ENCODE measurements at places on chromosomes 4 and X. TPM values are rescaled to one million over a fixed set of nuclear protein-coding genes. Genes with fewer than 3 reads are reported as not detected.

The TKTL1 gene
- total RNA-seq, result not detected

The KLF3 gene
- 15.5 TPM for total RNA-seq

The HELT gene
- not detected for total RNA-seq

The GALNT7 gene
- 39.6 TPM for total RNA-seq

The CFAP47 gene
- total RNA-seq, result not detected

The F8 gene
- 0.81 TPM for total RNA-seq

The TLR3 gene
- total RNA-seq, result 0.72 TPM

The FRG2 gene
- total RNA-seq, result not detected

The ZNF595 gene
- 10.5 TPM for total RNA-seq

The SATL1 gene
- not detected for total RNA-seq

The BRS3 gene
- total RNA-seq, result not detected

The CDKL2 gene
- total RNA-seq, result under 0.01 TPM

The UGT2B11 gene
- not detected for total RNA-seq

The L1CAM gene
- total RNA-seq, result 0.09 TPM

The MGST2 gene
- 69.4 TPM for total RNA-seq

The CTAG1A gene
- total RNA-seq, result not detected

The ATP2B3 gene
- under 0.01 TPM for total RNA-seq

The LANCL3 gene
- total RNA-seq, result 0.81 TPM

The AFF2 gene
- 0.09 TPM for total RNA-seq

The F9 gene
- total RNA-seq, result not detected

The TRAM1L1 gene
- 0.36 TPM for total RNA-seq

The ADAM29 gene
- total RNA-seq, result not detected

The SMIM10L2A gene
- total RNA-seq, result 0.38 TPM

The BMP2K gene
- 32.1 TPM for total RNA-seq

The TGIF2LX gene
- total RNA-seq, result not detected

The NAP1L3 gene
- total RNA-seq, result 0.18 TPM

The AREG gene
- total RNA-seq, result 0.09 TPM

The EDA gene
- total RNA-seq, result 2.4 TPM

The NAAA gene
- 16.3 TPM for total RNA-seq

The CCSER1 gene
- total RNA-seq, result 4.4 TPM

The GPRIN3 gene
- 3.2 TPM for total RNA-seq

The ZGRF1 gene
- 7.4 TPM for total RNA-seq

The SYN1 gene
- total RNA-seq, result 0.09 TPM

The TMEM31 gene
- total RNA-seq, result not detected

The SLC10A7 gene
- total RNA-seq, result 5.8 TPM

The TBX22 gene
- total RNA-seq, result not detected

The FANCB gene
- 4.0 TPM for total RNA-seq

The PPP2R2C gene
- total RNA-seq, result 0.66 TPM

The H2AZ1 gene
- 537 TPM for total RNA-seq

The PITX2 gene
- not detected for total RNA-seq

The CLNK gene
- total RNA-seq, result not detected

All from endothelial cell of coronary artery (primary cell).